ENCODE measurements at places on chromosomes 4 and X.
A peak's percentile ranks its signal among the peaks of the same experiment; 100 is the strongest.

DNA sequence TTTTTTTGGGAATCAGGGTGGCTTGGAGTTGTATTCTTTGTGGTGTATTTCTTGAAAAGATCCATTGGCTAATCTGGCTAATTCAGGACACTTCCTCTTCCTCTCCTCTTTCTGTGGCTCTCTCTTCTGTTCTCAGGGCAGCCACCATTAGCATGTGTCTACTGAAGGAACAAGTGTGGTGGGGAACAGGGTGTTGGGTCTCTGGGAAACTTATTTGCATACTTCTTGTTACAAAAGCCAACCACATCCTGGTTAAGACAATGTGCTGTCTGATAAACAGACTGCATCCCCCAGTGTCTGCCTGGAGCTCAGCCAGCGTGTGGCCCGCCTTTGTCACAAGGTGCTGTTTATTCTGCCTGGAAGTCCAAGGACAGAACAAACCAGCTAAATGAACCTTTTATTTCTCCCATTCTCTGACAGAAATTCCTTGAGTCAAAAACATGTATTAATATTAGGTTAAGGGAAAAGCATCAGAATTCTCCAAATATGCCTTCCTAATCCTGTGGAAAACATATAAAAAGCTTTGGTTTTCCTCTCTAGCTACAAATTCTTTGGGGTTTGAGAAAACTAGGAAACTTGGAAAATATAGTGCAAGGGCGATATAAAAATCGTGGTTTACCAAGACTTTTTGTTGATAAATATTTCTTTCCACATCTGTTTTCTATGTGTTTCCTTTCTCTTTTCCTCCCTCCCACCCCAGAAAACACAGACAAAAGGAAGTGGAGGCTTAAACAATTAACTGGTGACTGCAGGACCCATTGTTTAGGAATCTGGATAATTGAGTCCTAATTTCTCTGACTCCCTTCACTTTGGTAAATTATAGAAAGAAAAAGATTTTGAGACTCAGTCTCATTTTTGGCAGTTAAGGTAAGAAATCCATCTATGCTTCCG, 203.6 kb downstream of the SPRY1 start:
- peak; percentile 93 for DNase-seq

DNA sequence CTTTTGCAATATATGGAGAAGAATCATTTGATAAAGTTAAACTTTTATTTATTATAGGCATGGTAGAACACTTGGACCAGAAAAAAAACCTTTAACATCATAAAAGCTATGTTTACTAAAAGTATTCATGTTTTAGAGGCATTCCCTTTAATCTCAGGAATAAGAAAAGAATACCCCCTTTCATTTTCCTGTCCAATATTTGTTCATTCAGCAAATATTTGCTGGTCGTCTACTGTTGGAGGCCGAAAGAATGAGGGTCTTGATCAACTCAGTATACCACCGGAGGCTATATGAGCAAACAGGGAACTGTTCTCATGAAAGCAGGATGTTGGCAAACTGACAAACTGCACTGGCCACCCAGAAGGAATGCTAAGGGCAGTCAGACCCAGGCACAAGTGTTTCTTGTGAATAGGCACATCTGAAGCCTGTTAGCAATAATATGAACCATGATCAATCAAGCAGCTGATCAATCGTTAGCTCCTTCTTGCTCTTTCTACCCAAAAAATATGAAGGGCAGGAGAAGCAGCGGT, 480.8 kb upstream of the FAT1 start:
- no peak for DNase-seq

GRCh38 chr4:183287677-183288076, 32.4 kb downstream of the CLDN22 start:
- DNase-seq = no peak

- DNase-seq = no peak
Observed at GRCh38 chrX:80879916-80880315, 70.2 kb upstream of the BRWD3 start.

- no peak for DNase-seq
Observed at GRCh38 chr4:127018381-127018780, 614.4 kb upstream of the INTU start.

- DNase-seq = no peak
Observed at GRCh38 chr4:104591510-104591911, 96.8 kb upstream of the CXXC4 start.

- no peak for DNase-seq
Observed at GRCh38 chr4:103095080-103095479, 4.6 kb downstream of the BDH2 start.

DNA sequence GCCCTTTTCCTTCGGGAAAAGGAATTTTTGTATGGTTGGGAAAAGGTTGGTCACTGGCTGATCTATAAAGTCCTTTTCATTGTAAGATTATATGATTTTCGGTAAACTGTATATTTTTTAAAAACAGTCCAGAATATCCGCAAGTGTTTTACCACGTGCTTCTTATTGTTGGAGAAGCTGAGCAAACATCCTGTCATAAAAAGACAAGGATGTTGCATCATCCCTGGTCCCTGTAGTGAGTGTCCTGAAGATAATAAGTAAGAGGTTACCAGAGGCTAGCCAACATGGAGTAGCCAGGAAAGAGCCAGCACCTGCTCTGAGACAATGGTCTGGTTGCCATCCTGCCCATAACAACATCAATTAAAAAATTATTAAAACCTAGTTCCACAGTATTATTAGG, 5.1 kb downstream of the CXCL9 start:
- peak; percentile 84 for DNase-seq

DNA sequence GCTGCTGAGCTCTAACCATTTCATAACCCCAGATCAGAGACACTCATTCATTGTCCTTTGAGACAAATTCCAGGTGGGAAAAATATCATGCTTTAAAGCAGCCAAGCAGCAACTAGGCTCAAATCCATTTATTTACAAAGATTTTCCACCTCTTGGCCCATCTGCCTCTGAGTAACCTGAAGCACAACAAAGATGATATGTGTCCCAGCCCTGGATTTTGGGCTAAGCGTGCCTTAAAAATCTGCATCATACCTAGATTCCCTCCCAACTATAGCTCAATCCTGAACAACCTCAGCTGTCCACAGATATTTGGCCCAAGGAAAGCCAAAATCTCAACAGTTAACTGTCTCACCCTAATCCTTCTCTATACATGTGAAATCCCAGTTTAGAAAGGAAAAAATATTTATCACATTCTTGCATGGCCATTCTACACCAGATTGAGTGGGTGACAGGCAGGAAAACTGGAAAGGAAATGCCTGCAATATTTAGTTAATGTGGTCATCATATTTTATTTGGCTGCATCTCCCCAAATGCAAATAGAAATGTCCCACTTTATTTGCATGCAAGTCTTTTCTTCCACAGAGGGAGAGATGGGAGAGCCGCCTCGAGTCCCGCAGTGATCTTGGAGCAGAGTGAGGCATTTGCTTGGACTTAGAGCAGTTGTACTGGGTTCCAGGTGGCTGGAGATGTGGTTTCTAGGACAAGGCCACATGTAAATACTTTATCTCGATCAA, 146.4 kb upstream of the EOLA2 start:
- DNase-seq = peak; percentile 74

DNA sequence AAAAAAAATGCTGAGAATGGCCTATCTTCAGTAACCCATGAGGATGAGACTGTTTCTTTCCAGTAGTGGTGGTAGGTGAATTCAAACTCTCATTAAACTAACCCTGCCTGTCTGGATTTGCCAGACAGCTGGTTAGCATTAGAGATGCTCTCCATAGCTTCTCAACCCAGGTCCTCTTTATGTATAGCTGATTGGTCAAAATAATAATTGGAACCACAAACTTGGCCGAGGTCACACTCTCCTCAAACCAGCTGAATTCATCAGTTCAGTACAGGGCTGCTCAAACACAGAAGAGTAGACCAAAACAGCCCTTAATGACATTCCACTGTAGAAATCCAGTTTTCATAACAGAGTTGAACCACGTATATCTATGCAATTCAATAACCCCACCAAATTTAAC, 85.3 kb downstream of the HCCS start:
- DNase-seq = no peak

- peak; percentile 38 for DNase-seq
Observed at GRCh38 chr4:2255501-2256155, 6.3 kb downstream of the MXD4 start.

- no peak for DNase-seq
Observed at GRCh38 chr4:145791988-145792387, 112.0 kb downstream of the C4orf51 start.

GRCh38 chr4:113849771-113850170, 88.2 kb upstream of the CAMK2D start:
- peak; percentile 21 for DNase-seq

- DNase-seq = peak; percentile 42
Observed at GRCh38 chrX:119266364-119266995, 30.4 kb downstream of the PGRMC1 start.

DNA sequence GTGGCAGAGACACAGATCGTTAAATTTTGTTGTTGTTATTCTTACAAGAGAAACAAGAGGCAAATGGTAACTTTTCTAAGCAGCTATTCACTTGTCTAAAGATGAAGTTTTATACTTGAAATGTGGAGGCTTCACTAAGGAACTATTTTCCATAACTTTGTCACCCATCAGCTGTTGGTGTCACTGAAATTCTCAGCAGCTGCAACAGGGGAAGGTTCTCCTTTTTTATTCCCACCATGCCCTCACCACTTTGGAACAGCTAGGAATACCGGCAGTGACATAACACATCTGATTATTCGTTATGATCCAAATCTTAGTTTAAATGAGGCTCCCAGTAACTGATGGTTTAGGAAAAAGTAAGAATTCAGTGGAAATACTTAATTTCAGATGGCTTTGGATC, 147.0 kb upstream of the LEF1 start:
- DNase-seq = no peak

DNA sequence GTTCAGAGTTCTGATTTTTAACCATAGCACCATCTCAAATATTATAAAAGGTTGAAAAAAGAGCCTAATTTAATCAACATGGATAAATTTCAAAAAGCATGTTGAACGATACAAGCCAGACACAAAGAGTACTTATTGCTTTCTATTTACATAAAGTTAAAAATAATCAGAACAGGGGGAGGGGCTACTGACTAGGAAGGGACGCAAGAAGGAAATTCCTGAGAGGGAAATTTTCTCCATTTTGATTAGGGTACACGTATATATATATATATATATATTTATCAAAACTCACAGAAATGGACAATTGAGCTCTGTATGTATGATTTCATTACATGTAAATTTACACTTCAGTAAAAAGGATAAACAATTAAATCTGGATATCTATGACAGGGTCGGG, 482 bp upstream of the MBTPS2 start:
- DNase-seq = peak; percentile 42

- no peak for DNase-seq
Observed at GRCh38 chr4:56737666-56738065, 56.6 kb upstream of the HOPX start.

GRCh38 chr4:47538111-47538824, 53.2 kb downstream of the ATP10D start:
- no peak for DNase-seq

DNA sequence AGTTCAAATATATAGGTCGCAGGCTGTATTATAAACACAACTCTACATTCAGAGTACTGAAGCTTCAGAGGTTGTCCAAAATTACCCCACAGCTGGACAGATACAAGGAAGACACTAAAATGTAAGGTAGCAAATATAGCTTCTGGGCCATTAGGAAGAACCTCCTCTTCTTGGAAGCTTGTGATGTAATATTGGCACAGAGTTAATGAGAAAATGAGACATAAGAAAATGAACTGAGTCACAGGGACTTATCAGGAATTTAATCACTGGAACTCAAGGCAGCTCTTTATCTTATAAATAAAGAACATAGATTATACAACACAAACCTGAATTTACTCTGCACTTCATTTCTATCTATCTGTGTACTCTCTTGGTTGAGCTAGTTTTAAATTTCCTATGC, 344.7 kb downstream of the PCDH10 start:
- DNase-seq = no peak

- DNase-seq = no peak
Observed at GRCh38 chr4:114323841-114324240, 274.8 kb upstream of the UGT8 start.

- no peak for DNase-seq
Observed at GRCh38 chr4:163556177-163556576, 61.7 kb downstream of the TMA16 start.

DNA sequence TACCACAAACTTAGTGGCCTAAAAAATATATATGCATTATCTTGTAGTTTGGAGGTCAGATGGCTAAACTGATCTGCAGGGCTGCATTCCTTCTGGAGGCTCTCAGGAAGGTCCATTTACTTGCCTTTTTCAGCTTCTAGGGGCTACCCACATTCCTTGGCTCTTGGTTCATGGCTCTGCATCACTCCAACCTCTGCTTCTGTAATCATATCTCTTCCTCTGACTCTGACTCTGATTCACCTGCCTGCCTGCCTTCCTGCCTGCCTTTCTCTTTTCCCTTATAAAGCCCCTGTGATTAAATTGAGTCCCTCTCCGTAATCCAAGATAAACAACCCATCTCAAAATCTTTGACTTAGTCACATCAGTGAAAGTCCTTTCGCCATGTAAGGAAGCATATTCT, 25.0 kb upstream of the FRMPD4 start:
- no peak for DNase-seq

GRCh38 chr4:34721835-34722234, 1522.5 kb downstream of the ARAP2 start:
- DNase-seq = no peak

GRCh38 chr4:129014566-129015509, 78.5 kb downstream of the SCLT1 start:
- DNase-seq = no peak

GRCh38 chr4:7973545-7973981, 33.9 kb upstream of the AFAP1 start:
- DNase-seq = no peak

GRCh38 chrX:16628946-16629595, 20.9 kb upstream of the S100G start:
- no peak for DNase-seq

DNA sequence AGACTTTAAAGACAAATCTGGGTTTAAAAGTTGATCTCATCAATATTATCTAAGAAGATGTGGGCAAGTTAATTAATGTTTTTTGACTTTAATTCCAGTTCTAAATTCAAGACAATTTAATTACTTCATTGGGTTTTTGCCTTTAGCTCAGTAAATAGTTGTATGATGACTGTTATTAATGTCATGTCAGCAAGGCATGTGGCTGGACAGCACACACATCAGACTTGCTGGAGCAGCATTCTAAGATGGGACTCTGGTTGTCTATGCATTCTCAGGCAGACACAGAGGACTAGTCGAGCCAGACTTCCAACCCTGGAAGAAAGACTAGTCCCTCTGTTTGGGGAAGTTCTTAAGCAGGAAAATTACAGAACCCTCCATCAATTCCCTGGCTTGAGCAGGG, 180.7 kb upstream of the GK2 start:
- DNase-seq = no peak

DNA sequence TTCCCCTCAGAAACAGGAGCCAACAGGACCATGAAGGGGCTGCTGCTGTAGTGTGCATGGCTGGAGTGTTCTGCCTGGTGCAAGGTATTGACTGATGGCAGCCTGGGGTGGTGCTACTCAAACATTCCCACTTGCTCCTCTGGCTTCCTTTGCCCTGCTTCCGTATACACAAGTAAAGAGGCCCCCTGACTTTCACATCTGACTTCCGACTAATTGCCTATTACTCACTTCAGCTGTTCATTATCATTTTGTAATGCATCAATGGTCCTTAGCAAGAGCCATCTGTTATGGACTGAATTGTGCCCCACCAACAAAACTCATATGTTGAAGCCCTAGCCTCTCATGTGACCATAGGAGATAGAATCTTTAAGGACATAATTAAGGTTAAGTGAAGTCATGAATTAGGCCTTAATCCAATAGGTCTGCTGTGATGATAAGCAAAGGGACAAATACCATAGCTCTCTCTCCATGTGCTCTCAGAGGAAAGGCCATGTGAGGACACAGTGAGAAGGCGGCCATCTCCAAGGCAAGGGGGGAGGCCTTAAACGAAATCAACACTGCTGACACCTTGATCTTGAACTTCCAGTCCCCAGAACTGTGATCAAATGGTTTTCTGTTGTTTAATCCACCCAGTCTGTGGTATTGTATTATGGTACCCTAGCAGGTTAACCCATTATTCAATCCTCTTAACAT, 122.5 kb upstream of the CLNK start:
- no peak for DNase-seq

Measured in dermis blood vessel endothelial cell (primary cell).